ENCODE measurements at places on chromosomes 16 and 17.

DNA sequence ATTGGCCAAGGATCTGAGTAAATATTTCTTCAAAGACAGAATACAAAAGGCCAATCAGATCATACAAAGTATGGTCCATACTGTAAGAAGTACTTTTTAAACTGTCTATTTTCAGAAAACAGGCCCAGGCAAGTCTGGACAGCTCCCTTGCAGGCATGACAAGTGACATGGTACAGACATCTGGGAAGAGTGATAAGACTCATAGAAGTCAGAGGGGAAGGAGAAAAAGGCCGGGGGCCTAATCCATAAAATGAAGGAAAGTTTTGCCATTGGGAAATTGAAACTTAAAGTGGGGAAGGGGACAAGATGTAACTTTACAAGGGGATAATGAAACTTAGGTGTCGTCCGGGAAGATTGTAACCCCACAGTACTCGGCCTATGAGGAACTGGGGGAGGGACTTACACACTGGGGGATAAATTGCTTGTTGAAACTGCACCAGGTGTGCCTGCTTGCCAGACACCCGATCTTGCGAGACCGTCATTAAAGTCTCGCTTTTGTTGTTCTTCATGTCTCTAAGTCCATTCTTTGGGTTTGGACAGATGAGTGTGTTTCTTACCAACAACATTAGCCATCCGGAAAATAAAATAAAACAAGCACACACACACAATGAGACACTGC lies 684.0 kb downstream of the CDH11 start:
- no peak for DNase-seq

DNA sequence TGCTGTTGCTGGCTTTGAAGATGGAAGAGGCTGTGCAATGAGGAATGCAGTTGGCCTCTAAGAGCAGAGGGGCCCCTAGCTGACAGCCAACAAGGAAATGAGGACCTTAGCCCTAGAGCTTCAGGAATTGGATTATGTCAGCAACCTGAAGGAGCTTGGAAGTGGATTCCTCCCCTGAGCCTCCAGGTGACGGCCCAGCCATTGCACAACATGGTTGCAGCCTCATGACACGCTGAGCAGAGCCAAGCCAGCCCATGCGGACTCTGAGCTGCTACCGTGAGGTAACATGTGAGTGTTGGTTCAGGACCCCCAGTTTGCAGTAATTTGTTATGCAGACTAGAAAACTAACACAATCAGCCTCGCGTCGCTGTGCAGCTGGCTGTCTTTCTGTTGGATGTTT lies 20.2 kb downstream of the CCDC42 start:
- DNase-seq = no peak

DNA sequence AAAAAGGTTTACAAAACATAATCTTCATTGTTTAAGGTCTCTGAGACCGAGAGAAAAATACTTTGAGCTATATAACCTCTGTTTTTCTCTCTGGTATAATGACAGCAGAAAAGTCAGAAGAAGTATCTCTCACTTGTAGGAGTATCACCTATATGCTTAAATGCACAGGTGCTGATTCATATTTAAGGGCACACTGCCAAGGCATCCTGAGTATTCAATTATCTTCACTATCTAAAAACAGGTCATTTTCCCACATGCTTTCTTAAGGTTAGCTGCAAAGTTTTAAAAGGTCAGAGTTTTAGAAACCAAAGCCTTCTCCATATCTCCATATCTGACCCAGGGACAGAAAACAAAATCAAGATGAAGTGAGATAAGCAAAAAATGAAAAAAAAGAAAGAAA lies 99.3 kb upstream of the C17orf78 start:
- no peak for DNase-seq

GRCh38 chr16:68448360-68448970 lies at the start of gene SMPD3:
Gene SMPD3, minus strand, starts transcription at chr16:68448508. Its CDS starts 76,327 bp downstream, at chr16:68372181.
- peak; percentile 100 for DNase-seq

DNA sequence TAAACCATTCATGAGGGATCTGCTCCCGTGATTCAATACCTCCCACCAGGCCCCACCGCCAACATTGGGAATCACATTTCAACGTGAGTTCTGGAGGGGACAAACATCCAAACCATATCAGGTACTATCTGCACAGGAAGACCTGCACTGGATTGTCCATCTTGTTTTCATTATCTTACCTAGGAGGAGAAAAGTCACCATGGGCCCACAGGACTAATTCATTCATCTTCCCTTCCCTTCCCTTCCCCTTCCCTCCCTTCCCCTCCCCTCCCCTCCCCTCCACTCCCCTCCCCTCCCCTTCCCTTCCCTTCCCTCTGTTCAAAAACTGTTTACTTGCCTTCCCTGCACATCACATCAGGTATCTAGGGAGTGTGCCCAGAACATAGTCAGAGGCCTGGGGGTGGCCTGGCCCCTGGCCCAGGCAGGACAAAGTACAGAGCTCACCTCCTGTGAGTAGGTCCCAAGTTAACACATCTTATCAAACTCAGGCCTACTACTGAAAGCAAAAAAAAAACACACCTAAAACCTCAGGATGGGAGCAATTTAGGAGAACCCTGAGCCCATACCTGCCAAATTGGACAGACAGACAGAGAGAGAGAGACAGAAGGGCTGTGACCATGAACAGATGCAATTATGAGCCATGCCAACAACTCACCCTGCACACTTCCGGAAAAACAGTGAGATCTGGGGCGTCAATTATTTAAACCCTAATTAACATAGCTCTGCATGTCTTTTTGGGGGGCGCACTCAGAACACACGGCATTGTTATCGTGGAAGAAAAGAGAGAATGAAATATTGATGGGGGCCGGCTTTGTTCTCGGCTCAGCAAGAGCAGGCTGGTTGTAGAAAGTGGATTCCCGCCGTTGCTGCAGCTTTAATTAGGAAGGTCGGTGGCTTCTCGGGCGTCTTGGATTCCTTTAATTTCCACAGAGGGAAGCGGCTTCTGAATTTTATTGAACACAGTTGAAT lies 151.2 kb downstream of the IRX5 start:
- DNase-seq = peak; percentile 52

DNA sequence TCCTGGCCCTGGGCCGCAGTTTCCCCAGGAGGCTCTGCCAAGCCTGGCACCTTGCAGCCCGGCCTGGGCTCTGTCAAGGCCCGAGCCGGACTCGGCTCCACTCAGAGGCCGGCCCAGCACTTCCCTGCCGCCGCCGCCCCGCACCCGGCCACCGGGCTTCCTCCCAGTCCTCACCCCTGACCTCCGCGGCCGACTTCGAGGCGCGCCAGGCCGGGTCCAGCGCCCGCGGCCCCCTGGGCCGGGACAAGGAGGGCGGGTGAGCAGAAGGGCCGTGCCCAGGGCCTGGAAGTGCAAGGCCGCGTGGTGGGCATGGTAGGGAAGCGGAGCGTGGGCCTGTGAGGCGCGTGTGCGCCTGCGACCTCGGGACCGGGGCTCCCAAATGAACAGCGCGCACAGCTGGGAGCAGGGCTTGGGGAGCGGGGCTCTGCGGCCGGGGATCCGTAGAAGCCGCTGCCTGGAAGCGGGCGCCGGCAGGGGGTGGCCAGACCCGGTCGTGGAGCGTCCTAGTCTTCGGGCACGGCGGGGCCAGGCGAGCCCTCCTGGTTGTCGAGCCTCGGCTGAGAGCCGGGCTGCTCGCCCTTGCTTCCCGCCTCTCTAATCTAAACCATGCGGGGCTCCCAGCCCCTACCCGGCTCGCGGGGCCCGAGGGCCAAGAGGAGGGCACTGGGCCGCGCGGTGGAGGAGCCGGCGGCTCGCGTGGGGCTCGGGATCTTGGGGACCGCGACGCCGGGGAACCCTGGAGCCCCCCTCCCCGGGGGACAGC lies 503 bp upstream of the TBX4 start:
- peak; percentile 26 for DNase-seq

- peak; percentile 13 for DNase-seq
Measured at GRCh38 chr16:3610698-3611145, 684 bp downstream of the SLX4 start.

DNA sequence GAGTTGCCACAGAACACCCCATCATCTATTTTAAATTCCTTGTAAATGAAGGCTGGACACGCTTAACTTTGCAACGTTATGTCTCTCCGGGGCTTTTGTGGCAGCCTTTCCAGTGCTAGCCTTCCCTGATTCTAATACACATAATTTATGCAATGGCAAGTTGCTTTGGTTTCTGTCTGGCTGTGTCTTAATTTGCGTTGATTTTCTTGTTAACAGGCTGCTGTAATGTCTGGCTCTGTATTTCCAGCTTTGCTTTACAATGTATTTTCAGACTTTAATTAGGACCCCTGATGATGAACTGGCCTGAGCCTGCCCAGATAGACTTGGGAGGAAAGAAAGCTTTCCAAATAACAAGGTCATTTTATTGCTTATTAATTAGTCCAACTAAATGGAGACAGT lies 30.3 kb downstream of the ARSG start:
- peak; percentile 56 for DNase-seq

- no peak for DNase-seq
Measured at GRCh38 chr16:50970281-50970680, 180.8 kb downstream of the SALL1 start.

DNA sequence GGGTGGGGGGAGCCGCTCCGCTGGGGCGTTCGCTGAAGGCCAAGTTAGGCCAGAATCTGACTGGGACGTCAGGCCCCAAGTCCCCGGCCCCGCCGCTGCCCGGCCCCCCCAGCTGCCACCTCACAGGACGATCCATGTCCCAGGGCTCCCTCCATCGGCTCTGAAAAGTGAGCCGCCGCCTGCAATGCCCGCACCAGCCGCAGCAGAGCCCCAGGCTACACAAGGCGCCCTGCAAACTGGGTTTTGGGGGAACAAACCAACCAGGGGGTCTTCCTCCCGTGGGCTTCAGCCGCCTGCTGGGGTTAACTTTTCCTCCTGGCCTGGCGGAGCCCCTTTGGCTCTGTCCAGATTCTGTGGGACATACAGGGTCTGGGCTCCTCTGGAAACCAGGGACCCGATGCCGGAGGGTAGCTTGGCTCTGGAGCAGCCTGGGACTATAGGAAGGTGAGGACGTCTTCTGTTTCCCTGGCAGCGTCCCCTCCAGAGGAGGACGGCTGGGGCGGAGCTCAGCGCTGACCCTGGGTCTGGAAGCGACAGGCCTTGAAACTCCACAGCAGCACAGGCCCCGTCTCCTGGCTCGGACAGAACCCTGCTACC lies 835 bp downstream of the NME4 start:
- DNase-seq = peak; percentile 66

GRCh38 chr17:48236681-48237134 lies 129.1 kb downstream of the SNX11 start:
- no peak for DNase-seq

DNA sequence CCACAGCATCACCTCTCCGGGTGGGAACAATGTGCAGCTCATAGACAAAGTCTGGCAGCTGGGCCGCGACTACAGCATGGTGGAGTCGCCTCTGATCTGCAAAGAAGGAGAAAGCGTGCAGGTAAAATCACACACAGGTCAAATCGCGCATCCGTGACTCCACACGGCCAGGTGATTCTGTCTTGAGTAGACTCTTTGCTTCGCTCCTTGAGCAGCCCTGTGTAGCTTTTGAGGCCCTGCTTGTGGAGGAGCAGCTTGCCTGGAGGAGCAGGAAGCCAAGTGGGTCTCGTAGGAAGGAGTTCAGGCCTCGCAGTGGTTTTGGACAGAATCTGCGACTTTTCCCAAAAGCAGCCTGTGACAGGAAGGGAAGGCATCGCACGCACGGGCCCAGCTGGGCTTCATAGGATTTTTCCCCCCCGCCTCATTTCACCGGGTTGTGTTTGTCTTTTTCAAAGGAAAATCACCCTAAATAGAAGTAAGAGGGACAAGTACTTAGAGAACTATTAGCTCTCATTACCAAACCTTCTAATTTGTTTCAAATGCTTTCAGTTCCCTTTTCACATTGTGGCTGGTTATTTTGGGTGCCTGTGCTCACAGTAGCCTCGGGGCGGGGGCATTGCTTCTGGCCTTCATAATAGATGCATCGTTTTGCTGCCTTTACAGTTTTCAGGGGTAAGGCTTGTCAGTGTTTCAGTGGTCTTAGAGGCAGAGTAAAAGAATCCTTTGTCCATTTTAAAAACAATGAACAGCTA lies 71.5 kb downstream of the SEC14L1 start:
- DNase-seq = no peak

DNA sequence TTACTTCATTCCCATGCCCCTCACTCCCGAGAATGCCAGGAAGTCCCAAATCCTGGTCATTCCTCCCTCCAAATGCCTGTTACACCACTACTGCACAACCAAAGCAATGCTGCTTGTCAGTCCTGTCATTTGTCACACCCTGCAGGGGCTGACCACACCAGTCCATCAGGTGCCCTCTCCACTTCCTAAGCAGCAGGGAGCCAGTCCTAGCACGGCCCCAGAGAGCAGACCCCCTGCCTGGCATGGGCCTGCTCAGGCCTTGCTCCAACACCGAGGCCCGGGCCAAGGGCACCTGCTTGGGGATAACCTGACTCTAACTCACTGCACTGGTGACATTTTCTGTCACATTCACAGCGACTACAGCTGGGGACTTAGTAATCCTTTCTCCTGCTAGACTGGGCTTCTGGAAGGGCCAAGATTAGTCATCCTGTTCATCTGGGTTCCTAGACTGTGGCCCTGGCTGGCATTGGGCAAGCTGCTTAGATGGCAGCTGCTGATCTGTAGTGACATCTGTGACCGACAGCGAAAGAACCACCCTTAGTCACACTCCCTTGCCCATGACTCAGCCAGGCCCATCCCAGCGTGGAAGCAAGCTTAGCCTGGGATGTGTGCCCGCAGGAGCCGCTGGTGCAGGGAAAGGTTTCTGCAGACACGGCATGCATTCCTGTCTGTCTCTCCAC lies 5.4 kb downstream of the ALYREF start:
- no peak for DNase-seq

DNA sequence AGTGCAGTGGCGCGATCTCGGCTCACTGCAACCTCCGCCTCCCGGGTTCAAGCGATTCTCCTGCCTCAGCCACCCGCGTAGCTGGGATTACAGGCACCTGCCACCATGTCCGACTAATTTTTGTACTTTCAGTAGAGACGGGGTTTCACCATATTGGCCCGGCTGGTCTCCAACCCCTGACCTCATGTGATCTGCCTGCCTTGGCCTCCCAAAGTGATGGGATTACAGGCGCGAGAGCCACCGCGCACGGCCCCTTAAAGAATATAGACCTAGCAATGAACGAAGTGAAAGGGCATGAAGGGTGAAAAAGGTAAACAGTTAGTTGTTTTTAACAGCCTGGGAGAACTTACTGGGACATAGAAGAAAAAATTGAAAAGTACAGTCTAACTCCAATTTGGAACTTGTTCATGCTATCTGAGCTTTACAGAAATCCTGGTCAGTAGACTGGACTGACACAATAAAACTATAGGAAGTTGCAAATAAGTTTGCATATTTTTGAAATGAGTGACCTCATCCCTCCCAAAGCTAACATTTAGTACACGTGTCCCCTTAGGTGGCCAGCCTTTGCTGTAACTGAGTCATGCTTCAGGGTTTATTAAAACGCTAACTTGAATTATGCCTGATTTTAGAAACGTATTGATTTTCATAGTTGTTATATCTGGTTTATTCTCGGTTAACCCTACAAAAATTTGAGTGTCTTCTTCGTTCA lies 1.8 kb downstream of the COG1 start:
- DNase-seq = no peak

DNA sequence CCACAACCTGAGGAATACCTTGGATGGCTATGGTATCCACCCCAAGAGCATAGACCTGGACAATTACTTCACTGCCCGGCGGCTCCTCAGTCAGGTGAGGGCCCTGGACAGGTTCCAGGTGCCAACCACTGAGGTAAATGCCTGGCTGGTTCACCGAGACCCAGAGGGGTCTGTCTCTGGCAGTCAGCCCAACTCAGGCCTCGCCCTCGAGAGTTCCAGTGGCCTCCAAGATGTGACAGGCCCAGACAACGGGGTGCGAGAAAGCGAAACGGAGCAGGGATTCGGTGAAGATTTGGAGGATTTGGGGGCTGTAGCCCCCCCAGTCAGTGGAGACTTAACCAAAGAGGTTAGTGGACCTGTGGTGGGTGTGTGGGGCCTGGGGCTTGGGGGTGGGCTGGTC lies 3.1 kb downstream of the NFE2L1 start:
- no peak for DNase-seq
